Activated gamma-delta T cell treated with Interleukin-2 at 50 U/mL for 16 hours (primary cell): ENCODE measurements at places on chromosomes 16 and 17.

GRCh38 chr16:19472482-19472881 is 49.4 kb downstream of the GDE1 start:
- no peak for DNase-seq

- no peak for DNase-seq
These were observed 76.7 kb downstream of the PLD6 start for GRCh38 chr17:17129466-17129865.

GRCh38 chr16:5228369-5228768 is 130.8 kb upstream of the EEF2KMT start:
- DNase-seq = no peak

- DNase-seq = peak; percentile 87
These were observed 1.4 kb downstream of the EIF5A start for GRCh38 chr17:7308625-7309433.

GRCh38 chr17:152860-153420 is 15.6 kb downstream of the SCGB1C2 start:
- no peak for DNase-seq

DNA sequence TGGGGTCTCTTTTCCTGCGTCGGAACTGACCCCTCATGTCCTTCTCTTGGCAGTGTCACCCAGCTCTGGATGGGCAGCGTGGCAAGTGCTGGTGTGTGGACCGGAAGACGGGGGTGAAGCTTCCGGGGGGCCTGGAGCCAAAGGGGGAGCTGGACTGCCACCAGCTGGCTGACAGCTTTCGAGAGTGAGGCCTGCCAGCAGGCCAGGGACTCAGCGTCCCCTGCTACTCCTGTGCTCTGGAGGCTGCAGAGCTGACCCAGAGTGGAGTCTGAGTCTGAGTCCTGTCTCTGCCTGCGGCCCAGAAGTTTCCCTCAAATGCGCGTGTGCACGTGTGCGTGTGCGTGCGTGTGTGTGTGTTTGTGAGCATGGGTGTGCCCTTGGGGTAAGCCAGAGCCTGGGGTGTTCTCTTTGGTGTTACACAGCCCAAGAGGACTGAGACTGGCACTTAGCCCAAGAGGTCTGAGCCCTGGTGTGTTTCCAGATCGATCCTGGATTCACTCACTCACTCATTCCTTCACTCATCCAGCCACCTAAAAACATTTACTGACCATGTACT is 13.2 kb downstream of the IGFBP4 start:
- DNase-seq = no peak
